ENCODE measurements at places on chromosomes 16 and 17.

- DNase-seq, result no peak
These were observed 247.7 kb downstream of the UTP18 start for GRCh38 chr17:51508048-51508447.

GRCh38 chr17:33291248-33292200 lies 1.6 kb downstream of the ASIC2 start:
- peak; percentile 48 for DNase-seq

DNA sequence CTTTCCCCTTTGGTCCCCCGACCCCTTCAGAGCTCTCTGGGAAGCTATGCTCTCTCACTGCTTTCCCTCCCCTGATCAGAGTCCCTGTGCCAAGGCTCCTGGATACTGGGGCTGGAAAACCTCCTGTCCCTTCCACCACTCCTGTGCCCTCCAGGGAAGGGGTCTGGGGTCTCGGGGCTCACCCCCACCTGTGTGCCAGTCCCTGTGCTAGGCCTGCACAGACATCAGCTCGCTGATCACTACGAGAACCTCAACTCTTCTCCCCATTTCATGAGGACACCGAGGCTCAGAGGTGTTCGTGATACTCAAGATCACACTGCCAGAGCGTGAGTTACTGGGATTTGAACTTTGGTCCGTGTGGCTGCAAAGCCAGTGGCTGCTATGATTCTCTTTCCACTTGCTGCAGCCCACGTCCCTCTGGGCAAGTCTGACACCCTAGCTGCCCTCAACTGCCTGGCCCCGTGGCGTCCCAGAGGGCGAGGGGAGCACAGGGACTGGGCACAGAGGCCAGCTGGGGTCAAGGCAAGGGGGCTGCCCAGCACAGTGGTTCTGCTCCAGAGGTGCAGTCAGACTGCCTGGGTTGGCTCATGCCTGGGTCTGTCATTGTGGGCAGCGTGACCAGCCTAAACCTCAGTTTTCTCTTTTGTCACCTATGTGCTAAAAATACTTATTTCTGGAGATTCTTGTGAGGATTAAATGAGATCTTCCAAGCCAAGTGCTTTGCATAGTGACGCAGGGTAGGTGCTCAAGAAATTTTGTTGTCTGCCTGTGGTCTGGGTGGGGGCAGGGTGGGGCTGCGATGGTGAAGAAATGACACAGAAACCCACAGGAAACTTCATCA lies 43.8 kb upstream of the TOB1 start:
- no peak for DNase-seq

DNA sequence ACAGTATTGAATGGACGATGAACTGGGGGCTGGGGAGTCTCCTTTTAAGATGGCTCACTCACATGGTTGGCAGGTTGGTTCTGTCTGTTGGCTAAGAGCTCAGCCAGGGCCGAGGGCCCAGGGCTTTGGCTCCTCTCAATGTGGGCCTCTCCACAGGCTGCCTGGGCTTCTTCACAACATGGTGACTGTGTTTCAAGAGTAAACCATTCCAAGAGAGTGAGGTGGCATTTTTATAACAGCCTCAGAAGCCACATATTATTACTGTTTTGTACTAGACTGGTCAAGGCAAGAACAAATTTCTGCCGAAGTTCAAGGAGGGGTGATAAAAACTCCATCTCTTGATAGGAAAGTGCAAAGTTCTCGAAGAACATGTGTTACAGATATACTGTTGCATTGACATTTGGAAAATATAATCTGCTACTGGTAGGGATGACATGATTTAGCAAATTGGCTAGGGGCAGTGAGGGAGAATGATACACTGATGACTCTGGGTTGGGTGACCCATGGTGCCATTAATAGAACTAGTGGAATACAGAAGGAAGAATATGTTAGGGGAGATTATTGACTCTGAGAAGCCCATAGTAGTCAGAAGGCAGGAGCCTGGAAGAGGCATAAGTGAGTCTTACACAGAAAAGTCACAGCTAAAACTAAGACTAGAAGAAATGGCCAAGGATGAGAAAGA lies 13.7 kb downstream of the KRABD2 start:
- no peak for DNase-seq

GRCh38 chr17:77475016-77475976 lies 334.5 kb downstream of the SEC14L1 start:
- DNase-seq, result peak; percentile 56

- DNase-seq, result no peak
These were observed 55.8 kb downstream of the ACTG1 start for GRCh38 chr17:81456798-81457197.

DNA sequence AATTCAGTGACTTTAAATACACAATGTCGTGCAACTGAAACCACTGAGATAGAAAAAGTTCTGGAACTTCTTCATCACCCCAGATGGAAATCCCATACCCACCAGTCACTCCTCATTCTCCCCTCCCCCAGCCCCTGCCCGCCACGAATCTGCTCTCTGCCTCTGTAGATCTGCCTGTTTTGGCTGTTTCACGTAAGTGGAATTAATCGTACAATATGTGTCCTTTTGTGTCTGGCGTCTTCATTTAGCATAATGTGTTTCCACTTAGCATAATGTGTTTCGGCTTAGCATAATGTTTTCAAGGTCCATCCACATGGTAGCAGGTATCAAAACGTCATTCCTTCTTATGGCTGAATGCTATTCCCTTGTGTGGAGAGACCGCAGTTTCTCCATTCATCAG lies 3.5 kb upstream of the SPPL2C start:
- DNase-seq, result no peak

- peak; percentile 66 for DNase-seq
These were observed 29.3 kb downstream of the MXRA7 start for GRCh38 chr17:76681222-76682137.

- no peak for DNase-seq
These were observed 1.5 kb downstream of the CRHR1 start for GRCh38 chr17:45785480-45786193.

- DNase-seq, result no peak
These were observed 36.0 kb upstream of the KLHDC4 start for GRCh38 chr16:87801679-87802259.

- peak; percentile 80 for DNase-seq
These were observed 552.3 kb downstream of the TOX3 start for GRCh38 chr16:51994597-51994996.

GRCh38 chr16:52781005-52781630 lies 234.2 kb upstream of the TOX3 start:
- no peak for DNase-seq

Measured in urothelium cell line (cell line).